Gastroesophageal sphincter (tissue), 4 donors: ENCODE measurements at places on chromosomes 11 and 22. TPM values are rescaled to one million over a fixed set of nuclear protein-coding genes. Genes with fewer than 3 reads are reported as not detected.

Gene SMC1B
- not detected for total RNA-seq

Gene KDM4D
- 0.81 TPM for total RNA-seq

Gene OR51B4
- not detected for total RNA-seq

GRCh38 chr11:18449251-18449650 is 6.4 kb upstream of the LDHAL6A start:
- no peak for ATAC-seq
- no peaks in the 10 kb centered on the region for H3K27me3 ChIP-seq
- H3K36me3 ChIP-seq: no peaks in the 10 kb centered on the region
- no peak overlapping the region for H3K27ac ChIP-seq
- H3K4me1 ChIP-seq: no peaks in the 10 kb centered on the region

DNA sequence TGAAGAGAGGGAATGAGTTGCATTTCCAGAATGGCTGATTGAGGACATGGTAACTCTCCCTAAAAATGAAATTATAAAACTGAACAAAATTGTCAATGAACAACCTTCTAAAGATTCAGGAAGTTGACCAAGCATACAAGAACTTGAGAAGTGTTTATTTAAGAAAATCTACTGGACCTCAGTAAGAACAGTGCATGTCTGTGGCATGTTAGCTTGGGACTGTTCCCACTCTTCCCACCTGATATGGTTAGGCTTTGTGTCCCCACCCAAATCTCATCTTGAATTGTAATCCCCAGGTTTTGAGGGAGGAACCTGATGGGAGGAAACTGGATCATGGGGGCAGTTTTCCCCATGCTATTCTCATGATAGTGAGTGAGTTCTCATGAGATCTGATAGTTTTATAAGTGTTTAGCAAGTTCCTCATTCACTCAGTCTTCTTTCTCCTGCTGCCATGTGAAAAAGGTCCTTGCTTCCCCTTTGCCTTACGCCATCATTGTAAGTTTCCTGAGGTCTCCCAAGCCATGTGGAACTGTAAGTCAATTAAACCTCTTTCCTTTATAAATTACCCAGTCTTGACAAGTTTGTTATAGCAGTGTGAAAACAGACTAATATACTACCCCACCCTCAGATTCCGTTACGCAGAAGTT is 15.4 kb downstream of the MS4A13 start:
- no peak overlapping the region for H3K27ac ChIP-seq
- no peaks in the 10 kb centered on the region for H3K4me1 ChIP-seq
- no peaks in the 10 kb centered on the region for H3K27me3 ChIP-seq
- no peak overlapping the region for H3K4me3 ChIP-seq

- no peak overlapping the region for H3K4me3 ChIP-seq
- no peak overlapping the region for H3K27ac ChIP-seq
- no peaks in the 10 kb centered on the region for H3K4me1 ChIP-seq
- H3K27me3 ChIP-seq: no peaks in the 10 kb centered on the region
These were observed 76.0 kb upstream of the GRK3 start for GRCh38 chr22:25488244-25489020.
